Endodermal cell (in vitro differentiated cells): ENCODE measurements at places on chromosomes 13 and 19.

DNA sequence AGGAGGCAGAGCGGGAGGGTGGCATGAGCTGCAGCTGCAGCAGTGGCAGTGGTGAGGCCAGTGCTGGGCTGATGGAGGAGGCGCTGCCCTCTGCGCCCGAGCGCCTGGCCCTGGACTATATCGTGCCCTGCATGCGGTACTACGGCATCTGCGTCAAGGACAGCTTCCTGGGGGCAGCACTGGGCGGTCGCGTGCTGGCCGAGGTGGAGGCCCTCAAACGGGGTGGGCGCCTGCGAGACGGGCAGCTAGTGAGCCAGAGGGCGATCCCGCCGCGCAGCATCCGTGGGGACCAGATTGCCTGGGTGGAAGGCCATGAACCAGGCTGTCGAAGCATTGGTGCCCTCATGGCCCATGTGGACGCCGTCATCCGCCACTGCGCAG, 2.0 kb downstream of the EGLN2 start:
- DNase-seq, result no peak
- no peaks in the 10 kb centered on the region for H3K27me3 ChIP-seq
- peaks cover 59% of the 10 kb centered on the region for H3K36me3 ChIP-seq
- no peak overlapping the region for H3K27ac ChIP-seq

DNA sequence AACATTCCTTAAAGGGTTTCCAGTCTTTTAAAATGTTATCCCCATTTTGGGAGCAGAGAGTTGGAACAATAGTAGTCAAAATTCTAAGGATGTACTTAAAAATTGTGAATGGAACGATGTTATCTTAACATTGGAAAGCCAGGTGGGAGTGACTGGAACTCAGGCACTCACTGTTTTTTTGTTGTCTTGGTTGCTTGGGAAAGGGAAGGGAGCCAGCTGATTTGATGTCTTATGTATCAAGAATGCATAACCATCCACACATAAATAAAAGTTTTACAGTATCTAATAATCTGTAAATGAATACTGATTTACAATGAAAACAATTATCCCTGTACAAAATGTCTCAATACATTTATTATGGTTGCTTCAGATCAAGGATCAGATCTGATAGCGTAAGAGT, 88.7 kb downstream of the SLC10A2 start:
- no peaks in the 10 kb centered on the region for H3K4me1 ChIP-seq
- DNase-seq, result no peak
- H3K4me3 ChIP-seq, result no peak overlapping the region
- no peaks in the 10 kb centered on the region for H3K36me3 ChIP-seq
- no peak overlapping the region for H3K27ac ChIP-seq

- DNase-seq, result no peak
- no peaks in the 10 kb centered on the region for H3K36me3 ChIP-seq
- no peak overlapping the region for H3K27ac ChIP-seq
- H3K4me3 ChIP-seq, result no peak overlapping the region
- no peaks in the 10 kb centered on the region for H3K4me1 ChIP-seq
- H3K27me3 ChIP-seq, result no peaks in the 10 kb centered on the region
Observed at GRCh38 chr13:80374444-80374843, 33.5 kb upstream of the SPRY2 start.

DNA sequence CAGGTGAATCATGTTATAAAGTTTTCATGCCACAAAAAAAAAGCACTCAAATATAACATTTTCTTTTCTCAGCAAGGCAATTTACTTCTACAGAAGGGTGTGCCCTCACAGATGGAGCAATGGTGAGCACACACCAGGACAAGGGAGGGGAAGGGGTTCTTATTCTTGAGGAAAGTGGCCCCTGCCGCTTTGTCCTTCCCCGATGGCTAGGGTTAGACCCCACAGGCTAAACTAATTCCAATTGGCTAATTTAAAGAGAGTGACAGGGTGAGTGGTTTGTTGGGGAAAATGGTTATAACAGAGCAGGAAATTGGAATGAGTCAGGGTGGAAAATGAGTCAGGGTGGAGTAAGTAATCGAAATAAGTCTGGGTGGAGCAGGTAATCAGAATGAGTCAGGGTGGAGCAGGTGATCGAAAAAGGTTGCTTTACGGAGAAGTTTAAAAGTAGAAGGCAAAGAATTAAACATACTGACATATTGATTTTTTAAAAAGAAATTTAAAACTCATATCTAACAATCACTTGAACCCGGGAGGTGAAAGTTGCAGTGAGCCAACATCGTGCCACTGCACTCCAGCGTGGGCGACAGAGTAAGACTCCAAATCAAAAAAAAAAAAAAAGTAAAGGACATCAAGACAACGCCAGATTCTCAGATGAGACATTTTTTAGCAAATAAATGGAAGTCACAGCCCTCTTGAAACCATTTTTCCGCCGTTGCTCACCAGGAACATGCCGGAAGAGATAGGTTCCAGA, 813 bp downstream of the ZNF562 start:
- H3K27ac ChIP-seq, result peak overlapping the region; percentile 97
- H3K4me3 ChIP-seq, result peak overlapping the region; percentile 99

GRCh38 chr13:77891486-77891885, 27.1 kb downstream of the EDNRB start:
- no peaks in the 10 kb centered on the region for H3K4me1 ChIP-seq
- no peaks in the 10 kb centered on the region for H3K27me3 ChIP-seq
- H3K36me3 ChIP-seq, result no peaks in the 10 kb centered on the region
- DNase-seq, result no peak
- H3K27ac ChIP-seq, result no peak overlapping the region
- no peak overlapping the region for H3K4me3 ChIP-seq

DNA sequence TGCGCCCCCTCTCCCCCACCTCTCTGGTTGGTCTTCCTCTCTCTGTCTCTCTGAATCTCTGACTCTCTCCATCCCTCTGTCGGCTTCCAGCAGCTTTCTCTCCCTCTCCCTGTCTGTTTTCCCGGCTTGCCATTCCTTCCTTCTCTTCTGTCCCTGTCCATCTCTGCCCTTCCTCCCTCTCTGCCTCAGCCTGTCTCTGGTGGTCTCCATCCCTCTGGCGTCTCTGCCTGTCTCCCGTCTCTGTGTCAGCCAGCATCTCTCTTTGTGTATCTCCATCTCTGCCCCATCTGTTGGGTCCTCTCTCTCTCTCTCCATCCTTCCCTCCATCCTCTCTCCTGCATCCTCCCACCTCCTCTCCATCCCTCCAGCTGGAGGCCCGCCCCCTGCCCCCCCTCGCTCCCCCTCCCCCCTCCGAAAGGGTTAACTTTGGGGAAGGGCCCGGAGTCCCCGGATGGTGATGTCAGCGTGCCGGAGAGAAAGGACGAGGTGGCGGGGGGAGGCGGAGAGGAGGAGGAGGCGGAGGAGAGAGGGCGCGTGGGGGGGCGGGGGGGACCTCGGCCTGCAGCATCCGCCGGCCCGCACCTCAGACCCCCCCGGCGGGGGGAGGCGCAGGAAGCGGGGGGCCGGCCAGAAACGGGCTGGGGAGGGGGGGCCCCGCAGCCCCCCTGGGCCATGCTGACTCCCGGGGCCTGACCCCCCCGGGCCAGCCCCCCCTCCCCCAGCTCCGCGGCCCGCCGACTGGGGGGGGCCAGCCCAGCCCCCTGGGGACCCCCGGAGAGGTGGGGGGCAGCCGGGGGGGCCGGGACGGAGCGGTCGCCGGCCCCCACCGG, at the start of gene BRSK1:
Gene BRSK1, plus strand, starts transcription at position 450 of the 830 bp plus-strand sequence. CDS start 446 bp downstream, outside the sequence.
- peaks cover 15% of the 10 kb centered on the region for H3K36me3 ChIP-seq
- H3K4me3 ChIP-seq, result peak within 1 kb of the TSS; percentile 77
- peak; percentile 95 for DNase-seq
- H3K27ac ChIP-seq, result peak within 1 kb of the TSS; percentile 76
- peaks cover 2% of the 10 kb centered on the region for H3K4me1 ChIP-seq
- H3K27me3 ChIP-seq, result no peaks in the 10 kb centered on the region

- H3K27me3 ChIP-seq, result no peaks in the 10 kb centered on the region
- peaks cover 8% of the 10 kb centered on the region for H3K4me1 ChIP-seq
- H3K36me3 ChIP-seq, result no peaks in the 10 kb centered on the region
- peak overlapping the region; percentile 93 for H3K27ac ChIP-seq
- H3K4me3 ChIP-seq, result no peak overlapping the region
Observed at GRCh38 chr13:113001241-113002140, 32.5 kb downstream of the MCF2L start.
